ENCODE measurements at places on chromosomes 16 and 17. TPM values are rescaled to one million over a fixed set of nuclear protein-coding genes. Genes with fewer than 3 reads are reported as not detected.
A peak's percentile ranks its signal among the peaks of the same experiment; 100 is the strongest.

SHISA6 gene
- 0.07 TPM for polyA plus RNA-seq

APOBR gene
- polyA plus RNA-seq, result 0.98 TPM

FAM171A2 gene
- polyA plus RNA-seq, result 43.1 TPM

KCNJ18 gene
- polyA plus RNA-seq, result not detected

LRRC37A3 gene
- polyA plus RNA-seq, result 29.8 TPM

RFNG gene
- 57.4 TPM for polyA plus RNA-seq

ZP2 gene
- 4.4 TPM for polyA plus RNA-seq

KRTAP4-1 gene
- not detected for polyA plus RNA-seq

DNA sequence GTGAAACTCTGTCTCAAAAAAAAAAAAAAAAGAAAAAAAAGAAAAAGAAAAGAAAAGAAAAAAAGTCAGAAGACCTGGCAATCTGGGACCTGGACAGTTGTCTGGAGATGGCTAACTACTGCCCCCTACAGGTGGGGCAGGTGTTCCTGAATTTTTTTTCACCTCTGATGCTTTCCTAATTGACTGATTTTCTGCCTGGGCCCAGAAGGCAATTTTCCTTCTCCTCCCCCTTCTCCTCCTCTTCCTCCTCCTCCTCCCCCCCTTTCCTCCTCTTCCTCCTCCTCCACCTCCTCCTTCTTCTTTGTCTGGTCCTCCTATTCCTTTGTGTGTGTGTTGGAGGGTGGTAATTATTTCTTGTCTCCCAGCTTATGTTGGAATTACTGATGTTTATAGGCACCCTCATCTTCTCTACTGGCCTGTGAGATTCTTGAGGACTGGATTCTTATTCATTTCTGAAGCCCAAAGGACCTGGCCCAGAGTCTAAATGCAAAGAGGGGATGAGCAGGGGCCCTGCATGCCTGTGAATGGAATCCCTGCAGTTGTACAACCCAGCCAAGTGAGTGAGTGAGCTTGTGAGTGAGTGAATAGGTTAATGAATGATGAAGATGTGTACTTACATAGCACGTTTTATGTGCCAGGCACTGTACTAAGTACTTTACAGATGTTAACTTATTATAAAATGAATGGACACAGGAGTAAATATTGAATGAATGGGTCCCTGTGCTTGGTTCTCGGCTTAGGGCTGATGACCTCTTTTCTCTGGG is 26.9 kb downstream of the IRX5 start:
- no peak for DNase-seq

DNA sequence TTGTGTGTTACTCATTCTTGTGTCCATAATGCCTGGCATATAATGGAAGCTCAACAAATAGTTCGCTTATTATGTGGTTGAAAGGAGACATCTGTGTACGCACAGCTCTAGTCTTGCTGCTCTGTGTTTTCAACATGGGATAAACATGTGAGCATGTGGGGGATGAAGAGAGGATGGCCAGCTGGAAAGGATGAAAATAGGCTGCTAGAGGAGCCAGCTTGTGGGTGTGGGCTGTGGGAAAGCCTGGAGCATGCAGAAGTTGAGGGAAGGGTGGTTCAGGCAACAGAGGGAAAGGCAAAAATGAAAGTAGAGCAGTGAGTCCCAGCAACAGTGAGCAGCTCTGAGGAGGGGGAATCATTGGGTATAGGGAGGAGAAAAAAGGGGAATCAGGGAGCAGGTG is 324.6 kb upstream of the CDH11 start:
- peak; percentile 10 for DNase-seq

- DNase-seq, result peak; percentile 100
Observed at GRCh38 chr17:74873037-74873873, 461 bp upstream of the FDXR start.

DNA sequence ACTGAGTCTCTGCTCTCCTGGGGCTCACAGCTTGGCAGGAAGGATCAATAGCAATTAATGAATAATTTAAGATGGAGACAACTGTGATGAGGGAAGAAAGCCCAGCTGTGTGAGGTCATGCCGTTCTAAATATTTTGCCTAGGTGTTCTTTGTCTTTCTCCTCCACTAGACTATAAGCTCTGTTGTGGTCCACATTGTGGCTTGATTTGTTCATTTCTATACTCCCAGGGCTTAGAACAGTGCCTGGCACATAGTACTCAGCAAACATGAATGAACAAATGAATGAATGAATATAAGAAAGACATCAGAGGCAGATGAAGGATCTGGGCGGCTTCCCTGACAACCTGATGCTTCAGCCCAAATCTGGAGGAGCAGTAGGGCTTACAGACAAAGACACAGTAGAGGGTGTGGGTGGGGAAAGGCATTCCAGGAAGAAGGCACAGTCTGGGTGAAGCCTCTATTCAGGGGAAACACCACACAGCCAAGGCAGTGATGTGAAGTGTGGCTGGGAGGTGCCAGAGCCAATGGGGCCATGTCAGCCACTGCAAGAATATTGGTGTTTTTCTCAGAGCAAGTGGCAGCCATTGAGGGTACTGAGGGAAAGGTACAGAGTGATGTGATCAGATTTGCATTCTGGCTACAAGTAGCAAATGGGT is 8.3 kb downstream of the CDH13 start:
- DNase-seq, result no peak

DNA sequence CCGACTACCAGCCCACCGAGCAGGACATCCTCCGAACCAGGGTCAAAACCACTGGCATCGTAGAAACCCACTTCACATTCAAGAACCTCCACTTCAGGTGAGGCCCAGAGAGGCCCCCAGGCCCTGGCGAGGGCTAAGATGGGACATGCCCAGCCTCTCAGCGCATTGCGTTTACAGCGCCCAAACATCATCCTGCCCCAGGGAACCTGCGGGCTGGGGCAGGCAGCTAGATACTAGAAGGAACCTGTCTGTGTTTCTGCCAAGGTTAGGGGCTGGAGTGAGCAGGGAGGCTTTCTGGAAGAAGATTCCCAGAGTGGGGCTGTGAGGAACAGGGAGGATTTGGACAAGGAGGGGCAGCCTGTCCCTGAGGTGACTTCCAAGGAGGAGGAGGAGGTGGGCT is 90.6 kb downstream of the AMFR start:
- no peak for DNase-seq

DNA sequence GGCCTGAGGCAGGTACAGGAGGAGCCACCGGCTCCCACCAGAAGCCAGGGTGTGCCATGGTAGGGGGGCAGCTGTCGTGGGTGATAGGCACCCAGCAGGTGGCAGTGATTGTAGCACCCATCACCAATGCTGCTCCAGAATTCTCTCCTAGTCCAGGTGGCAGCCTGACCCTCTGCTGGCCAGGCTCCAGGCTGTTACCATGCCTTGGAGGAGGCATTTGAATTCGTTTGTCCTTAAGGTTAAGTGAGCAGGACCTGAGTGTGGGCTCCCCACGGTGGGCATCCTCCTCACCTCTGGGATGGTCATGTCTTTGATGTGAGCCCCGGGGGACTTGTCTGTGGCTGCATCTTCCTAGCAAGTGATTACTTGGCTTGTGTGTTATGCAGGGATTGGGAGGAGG is 59.4 kb downstream of the RGS9 start:
- DNase-seq, result no peak

DNA sequence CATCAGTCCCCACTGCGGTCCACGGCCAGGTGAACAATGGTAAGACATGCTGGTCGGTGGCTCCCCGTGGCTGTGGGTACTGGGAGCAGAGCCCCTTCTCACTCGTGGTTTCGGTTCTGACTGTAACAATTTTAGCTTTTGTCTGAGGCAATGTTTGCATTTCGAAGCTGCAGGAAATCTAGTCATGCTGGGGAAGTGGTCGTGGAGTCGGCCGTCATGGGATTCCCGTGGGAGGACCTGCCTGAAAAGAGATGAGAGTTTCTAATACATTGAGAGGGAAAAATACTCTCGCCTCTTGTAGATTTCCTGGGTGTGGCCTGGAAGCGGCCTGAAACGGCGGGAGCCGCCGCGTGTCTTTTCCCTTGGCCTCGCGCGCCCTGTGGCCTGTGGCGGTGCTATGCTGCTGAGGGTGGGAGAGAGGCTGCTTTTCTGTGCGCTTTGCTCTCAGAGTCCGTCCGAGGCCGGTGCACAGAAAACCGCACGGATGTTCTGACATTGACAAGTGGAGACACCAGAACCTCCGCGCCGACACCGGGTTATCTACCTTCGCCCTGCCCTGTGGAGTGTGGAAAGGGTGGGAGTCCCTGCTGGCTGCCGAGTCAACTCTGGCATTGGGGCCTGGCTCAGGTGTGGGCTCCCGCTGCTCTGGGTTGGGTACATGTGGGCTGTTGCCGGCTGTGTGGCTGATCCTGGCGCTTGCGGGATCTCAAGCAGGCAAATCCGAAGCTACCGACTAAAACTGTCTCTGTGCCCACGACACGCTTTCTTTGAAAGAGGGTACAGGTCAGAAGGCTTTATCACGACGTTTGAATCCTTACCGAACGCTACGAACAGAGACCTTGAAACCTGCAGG is 60.8 kb downstream of the WDR45B start:
- no peak for DNase-seq
